ENCODE measurements at places on chromosomes 5 and 9. TPM values are rescaled to one million over a fixed set of nuclear protein-coding genes. Genes with fewer than 3 reads are reported as not detected.

DNA sequence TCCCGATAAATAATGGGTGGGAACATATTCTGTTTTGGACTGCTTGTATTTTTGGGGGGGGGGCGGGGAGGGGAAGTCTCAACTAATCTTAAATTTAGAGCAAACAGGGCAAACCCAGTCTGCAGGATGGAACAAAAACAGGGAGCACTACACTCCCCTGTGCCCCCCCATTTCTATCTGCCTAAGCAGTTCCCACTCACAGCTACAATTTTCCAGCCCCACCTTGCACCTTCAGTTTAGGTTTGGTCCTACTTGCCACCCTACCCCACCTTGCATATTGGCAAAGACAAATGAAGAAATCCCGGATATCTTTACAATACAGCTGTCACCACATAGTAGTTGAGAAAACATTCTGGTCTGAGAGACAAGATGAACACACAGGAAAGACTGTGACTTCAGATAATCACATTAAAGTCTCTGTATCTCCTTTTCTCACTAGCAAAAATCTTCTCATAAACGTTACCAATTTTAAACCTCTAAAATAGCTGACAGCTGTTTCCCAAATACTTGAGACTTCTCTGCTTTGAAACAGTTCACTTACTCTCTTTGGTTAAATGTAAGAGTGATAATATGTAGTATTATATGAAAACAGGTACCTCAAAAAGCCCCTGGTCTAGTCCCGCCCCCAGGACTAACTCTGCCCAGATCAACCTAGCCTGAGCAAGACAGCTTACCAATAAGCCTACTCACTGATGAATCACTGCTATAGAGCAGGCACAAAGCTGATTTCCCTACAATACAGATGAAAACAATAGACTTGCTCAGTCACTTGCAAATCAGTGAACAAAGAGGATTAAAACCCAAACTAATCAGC, 5.2 kb upstream of the RAPGEF6 start:
- no peak for DNase-seq

GRCh38 chr5:43609752-43610151, 6.8 kb downstream of the NNT start:
- no peak for DNase-seq

DNA sequence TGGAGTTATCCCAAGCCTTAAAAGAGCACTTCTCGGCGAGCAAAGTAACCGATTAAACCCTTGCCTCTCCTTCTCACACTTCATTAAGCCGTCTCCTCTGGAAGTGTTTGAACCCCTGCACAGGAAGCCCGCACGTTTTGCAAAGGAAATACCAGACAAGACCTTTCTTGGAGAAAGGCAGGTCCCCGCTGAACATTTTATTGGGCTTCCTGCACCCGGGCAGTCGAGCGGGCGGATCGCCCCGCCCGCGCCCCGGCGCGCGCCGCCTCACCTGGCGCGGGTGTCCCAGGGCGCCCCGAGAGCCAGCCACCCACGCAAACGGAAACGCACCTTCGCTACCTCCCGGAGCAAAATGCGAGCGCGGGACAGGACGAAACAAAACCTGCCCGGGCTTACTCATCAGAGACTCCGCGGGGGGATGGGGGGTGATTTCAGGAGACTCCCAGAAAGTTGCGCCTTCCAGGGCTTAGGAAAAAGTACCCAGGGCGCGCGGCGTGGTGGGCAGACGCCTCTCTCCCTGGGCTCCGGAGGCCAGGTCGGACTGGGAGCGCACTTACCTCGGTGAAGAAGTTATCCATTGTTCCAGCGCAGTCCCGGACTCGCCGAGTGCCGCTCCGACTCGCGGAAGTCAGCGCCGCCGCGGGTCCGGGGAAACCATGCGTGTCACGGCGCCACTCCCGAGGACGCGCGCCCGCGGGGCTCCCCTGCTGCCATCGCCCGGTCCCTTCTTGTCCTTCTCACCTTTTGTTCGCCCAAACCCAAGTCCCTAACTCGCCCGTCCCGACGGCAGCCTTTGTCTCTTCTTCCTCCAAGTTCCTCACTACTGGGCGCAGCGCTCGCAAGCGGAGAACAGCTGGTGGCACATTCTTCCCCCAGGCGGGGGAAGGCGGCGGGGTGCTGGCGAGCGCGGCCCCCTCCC, 598 bp downstream of the MYO10 start:
- DNase-seq = peak; percentile 86

Gene ZBTB26
- 5.0 TPM for total RNA-seq

Gene WDR31
- total RNA-seq = 1.4 TPM

Gene RAB3C
- total RNA-seq = not detected

Gene TICAM2
- 9.1 TPM for total RNA-seq

Gene AMBP
- total RNA-seq = not detected

- DNase-seq = peak; percentile 75
These were observed 17.1 kb upstream of the CORO2A start for GRCh38 chr9:98209530-98209929.

DNA sequence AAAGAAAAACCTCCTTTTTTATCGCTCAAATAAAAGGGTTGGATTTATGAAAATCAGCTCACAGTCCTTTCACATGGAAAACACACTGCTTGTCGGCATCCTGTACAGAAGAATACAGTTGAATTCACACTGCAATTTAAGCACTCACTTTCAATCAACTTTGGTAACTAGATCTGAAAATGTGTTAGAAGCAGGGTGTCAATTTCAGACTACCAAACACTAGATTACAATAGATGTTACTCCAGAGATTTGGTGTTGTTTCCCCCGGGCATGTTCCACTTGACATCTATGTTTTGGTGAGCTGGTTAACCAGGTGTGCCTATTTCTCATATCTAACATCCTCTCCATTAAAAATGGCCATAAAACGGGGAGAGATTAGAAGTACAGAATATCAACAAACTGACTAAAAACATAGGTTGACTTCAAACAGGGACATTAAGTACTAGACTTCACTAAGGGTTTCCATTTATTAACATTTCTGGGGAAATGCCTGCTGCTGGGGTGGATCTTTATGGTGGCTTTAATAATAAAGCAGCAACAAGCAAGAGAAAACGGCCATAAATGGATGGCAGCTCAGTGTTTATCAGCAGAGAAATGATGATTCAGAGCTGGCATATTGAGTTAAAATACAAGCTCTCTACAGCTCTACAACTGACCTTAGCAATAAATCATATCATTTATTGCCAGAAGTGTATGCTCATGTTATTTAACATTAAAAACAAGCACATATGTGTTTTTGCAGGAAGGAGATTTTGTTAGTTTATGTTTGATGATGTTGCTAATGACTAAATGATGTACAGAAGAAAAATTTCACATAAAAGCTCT, 158.8 kb downstream of the SLF1 start:
- no peak for DNase-seq

All from osteoblast (primary cell).